ENCODE measurements at places on chromosomes 7 and 10. TPM values are rescaled to one million over a fixed set of nuclear protein-coding genes. Genes with fewer than 3 reads are reported as not detected.

DNA sequence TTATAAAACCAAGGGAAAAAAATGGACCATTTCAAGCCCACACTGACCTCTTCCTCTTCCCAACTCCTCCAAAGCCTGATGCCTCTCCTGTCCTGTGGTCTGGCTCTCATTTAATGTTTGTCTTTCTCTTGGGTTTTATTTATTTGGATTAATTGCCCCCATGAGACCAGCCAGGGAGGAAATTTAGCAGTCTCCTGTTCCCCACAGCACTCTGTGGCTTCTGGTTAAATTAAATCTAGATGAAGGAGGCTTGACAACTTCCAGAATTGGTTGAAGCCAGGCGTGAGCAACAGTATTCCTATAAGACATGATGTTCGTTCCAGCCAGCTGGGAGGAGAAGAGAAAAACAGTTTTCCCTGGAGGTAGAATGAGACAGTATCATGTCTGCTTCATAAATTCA lies 15.1 kb upstream of the PRLHR start:
- DNase-seq, result no peak

GRCh38 chr10:116699049-116699448 lies 43.3 kb downstream of the HSPA12A start:
- no peak for DNase-seq

DNA sequence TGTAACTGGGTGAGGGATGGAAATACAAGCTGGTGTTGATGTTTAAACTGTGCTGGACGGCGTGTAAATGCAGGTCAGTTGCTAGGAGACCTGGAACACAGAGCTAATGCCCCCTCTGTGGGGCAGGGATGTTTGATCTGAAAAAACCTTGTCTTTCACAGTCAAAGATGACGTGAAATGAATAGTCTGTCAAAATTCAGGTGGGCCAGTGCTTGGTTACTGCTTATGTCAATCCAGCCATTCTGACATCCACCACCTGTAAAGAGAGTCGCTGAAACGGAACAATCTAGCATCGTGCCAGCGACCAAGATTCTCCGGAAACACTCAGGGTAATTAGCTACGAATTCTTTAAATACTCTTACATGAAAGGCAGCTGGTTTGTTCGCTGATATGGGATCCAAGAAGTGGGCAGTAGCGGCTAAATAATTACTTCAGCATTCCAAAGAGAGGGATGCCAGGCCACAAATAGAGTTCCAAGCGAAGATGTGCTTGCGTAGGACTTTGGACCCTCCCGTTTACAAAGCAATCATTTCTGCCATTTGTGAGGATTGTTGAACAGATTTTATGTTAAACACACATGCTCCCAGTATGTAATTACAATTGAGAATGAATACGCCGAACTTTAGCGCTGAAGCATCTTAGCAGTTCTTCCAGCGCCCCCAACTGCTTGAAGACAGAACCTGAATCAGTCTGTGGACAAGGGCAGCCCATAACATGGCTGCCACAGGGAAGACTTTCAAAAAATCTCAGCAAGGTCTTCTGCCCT lies 7.3 kb upstream of the ASB4 start:
- no peak for DNase-seq

DNA sequence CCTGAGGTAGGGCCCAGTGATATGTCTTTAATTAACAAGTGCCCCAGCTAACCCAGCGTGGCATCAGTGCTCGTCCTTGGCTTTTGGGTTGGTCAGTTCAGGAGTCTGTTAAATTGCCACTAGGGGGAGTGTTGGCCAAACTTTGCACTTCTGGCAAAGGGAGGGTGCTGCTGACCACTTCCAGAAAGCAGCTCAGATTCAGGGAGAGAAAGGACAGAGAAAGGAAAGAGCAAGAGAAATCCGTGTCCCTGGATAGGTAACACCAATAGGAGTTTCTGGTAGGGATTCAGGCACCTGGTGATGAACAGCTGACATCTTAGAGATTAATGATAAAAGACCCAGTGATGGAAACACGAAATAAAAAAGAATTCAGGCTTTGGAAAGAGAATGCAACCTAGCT lies 243.1 kb upstream of the AOAH start:
- DNase-seq, result no peak

- DNase-seq, result no peak
Measured at GRCh38 chr10:51097546-51097945, 23.3 kb downstream of the PRKG1 start.

- no peak for DNase-seq
Measured at GRCh38 chr7:99762680-99763327, 21.2 kb downstream of the CYP3A4 start.

- DNase-seq, result no peak
Measured at GRCh38 chr10:76647301-76647700, 990.3 kb downstream of the KCNMA1 start.

DNA sequence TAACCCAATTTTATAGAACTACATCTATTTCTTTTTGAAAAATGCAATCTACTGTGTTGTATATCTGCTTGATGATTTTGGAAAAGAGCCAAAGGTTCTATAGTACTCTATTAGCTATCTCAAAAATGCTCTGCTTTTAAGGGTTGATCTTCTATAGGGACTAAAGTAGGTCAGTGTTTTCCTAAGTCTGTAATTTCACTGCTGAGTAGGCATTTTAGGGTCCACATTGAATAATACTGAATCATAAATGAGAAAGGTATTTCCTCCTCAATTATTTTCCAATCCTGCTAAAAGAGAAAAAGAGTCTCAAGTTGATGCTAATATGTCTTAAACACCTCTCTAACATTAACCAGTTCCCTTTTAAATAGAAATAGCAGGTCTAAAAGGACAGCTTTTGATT lies 244.2 kb downstream of the LHFPL3 start:
- no peak for DNase-seq

DNA sequence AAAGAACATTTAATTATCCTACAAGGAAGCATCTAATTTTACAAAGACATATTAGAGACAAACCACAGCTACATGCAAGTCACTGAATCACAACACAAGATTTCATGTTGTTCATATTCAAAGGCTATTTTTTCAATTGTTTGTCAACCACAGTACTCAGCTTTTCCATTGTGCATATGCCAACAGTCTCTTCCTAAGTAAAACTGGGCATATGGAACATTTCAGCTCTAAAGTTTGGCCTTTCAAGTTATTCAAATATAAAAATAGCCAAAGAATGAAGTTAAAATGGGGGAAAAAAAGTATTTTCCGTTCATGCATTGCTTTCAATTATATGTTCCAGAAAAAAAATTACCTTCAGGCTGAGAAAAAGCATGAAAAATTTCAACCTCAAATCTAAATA lies 537.9 kb downstream of the PLXDC2 start:
- no peak for DNase-seq

GRCh38 chr10:116106611-116107010 lies 166.4 kb downstream of the GFRA1 start:
- no peak for DNase-seq

- DNase-seq, result no peak
Measured at GRCh38 chr7:147412782-147413556, 1177.6 kb upstream of the C7orf33 start.

DNA sequence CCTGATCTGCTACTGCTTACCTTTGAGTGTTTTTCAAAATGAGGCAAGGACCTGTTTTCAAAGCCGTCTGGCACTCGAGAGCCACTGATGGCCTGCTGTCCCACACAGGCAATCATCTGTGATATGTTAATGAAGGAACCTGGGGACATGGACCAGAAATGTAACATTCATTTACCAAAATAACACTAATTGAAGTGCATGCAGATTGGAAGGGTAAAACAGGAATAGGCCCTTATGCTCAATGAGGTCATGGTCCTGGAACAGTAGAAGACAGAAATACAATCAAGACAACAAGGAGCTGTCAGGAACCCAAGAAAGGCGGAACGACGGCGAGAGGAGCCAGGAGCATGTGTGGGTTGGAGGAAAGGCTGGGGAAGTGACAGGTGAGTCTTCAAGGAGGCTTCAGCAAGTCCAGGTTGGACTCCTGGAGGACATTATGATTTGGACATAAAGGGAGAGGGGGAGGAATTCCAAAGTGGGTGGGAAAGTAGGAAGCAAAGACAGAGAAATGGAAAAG lies 28.3 kb downstream of the POLR3A start:
- DNase-seq, result no peak

GRCh38 chr7:132406039-132406438 lies 170.2 kb downstream of the PLXNA4 start:
- no peak for DNase-seq

- DNase-seq, result no peak
Measured at GRCh38 chr7:24959735-24960485, 20.1 kb downstream of the OSBPL3 start.

DNA sequence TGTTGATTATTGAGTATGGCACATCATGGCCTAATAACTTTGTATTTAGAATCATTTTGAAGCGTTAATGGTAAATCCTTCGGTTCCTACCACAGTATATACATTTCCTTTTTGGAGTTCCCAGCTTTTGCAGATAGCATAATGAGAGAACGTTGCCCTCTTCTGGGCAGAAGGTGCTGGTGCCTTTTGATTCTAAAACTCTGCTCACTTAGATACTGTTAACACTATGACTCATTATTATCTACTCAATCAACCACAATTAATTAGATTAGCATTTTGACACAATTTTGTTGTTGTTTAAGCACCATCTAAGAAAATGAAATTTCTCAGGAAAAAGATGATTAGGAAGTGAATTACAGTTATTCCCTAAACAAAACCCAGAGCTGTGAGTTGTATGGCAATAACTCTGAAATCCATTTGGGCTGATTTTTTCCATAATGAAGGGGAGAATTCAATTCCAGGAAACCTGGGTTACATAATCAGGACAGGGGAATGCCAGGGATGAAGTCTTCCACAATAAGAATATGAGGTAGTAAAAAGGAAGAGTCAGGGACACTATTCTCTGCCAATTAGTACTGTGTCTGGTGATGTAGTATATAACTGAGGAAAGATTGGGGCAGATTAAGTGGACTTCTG lies 11.5 kb upstream of the DLD start:
- no peak for DNase-seq

- no peak for DNase-seq
Measured at GRCh38 chr7:129676017-129676897, 64.7 kb downstream of the NRF1 start.

DNA sequence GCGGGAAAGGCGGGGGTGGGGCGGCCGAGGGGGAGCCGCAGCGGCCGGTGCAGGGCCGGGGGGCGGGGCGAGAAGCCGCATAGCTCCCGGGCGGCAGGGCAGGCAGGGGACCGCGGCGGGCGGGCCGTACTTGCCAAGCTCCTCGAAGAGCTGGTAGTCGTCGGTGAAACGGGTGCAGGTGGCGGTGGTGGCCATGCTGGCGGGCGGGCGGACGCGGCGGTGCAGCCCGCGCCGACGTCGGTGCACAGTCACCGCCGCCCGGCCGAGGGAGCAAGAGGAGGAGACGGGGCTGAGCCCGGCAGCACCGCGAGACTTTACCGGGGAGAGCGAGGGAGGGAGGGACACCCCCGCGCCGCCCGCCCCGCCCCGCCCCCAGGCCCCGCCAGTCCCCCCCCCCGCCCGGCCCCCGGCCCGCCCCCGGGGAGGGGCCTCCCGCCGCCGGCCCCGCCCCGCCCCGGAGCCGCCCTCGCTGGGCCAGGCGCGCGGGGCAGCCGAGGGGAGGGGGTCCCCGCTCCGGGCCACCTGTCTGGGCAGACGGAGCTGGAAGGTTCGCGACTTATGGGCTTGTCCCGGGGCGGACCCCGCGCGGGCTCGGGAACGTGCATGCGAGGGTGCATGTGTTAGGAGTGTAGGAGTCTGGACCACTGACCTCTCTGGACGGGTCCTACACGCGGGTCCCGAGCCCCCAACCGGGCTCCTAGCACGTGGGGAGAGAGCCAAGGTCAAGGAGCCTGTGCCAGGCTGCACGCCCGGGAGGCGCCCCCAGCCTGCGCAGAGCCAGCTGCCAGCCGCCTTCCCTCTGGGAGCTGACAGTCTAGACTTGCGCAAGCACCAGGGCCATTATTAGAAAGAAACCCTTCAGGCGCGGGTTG lies at the start of gene CAMK2G:
CAMK2G (minus strand) TSS at position 289 of the 872 bp plus-strand sequence; CDS start at position 195, 94 bp downstream.
- peak; percentile 94 for DNase-seq

DNA sequence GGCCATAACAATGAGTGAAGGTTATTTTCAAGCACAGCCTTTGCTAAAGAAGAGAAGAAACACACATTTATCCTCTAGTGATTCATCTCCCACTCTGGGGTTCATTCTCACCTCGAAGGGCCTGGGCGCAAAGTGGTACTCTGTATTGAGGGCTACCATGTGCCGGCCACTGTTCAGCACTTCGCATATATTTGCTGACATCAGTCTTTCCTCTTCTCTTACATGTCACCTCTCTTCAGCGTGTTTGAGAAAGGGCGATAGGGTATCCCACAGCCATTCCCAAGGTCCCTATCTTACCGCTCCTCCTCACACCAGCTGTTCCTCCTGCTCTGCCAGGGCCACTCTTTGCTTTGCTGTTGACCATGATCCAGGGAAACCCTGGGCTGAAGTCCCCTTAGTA lies 48.8 kb upstream of the ECHDC3 start:
- DNase-seq, result no peak

GRCh38 chr7:37111459-37111858 lies 337.2 kb downstream of the ELMO1 start:
- no peak for DNase-seq

DNA sequence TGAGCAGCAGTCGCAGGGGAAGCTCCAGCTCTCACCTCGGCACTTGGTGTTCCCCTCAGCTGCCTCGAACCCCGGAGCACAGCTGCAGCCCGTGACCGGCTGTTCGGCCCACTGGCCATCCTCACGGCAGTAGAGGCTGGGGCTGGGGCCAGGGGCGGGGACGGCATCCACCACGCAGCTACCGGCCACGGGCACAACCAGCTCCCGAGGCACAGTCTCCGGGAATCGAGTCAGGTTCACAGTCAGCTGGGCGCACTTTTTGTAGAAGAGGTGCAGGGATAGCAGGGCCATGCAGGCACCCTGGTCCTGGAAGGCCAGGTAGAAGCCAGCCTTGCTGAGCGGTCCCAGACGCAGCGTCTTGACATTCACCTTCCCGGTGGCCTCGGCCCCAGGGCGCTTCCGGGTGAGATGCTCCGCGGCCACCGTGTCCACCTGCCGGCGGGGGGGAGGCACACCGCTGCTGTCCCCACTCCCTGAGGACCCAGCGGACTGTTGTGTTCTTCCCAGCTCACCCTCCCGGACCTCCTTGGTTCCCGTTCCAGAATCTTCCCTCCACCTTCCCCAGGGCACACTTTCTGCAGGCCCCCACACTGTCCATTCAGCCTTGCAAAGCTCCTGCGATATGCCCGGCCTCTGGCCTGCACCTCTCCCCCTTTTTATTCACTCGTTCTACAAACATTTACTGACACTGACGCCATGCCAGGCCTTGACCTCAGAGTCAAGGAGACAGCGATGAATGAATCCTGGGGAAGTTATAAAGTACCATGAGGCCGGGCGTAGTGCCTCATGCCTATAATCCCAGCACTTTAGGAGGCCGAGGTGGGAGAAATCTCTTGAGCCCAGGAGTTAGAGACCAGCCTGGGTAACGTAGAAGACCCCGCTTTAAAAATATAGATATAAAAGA lies 4.8 kb downstream of the EPHB4 start:
- no peak for DNase-seq

- DNase-seq, result no peak
Measured at GRCh38 chr7:141287936-141288335, 214.1 kb downstream of the TMEM178B start.

Gene TDRD1
- total RNA-seq, result 1.2 TPM

Gene TEX47
- total RNA-seq, result 0.24 TPM

Gene ZNF804B
- total RNA-seq, result 0.05 TPM

Gene FAM237B
- total RNA-seq, result not detected

Gene OPN1SW
- not detected for total RNA-seq

Gene CLDN4
- not detected for total RNA-seq

Gene ATRNL1
- total RNA-seq, result 25.8 TPM

Gene PWWP2B
- 14.3 TPM for total RNA-seq

Gene SCD
- total RNA-seq, result 16.8 TPM

Gene CFTR
- total RNA-seq, result 0.19 TPM

Gene SPDYE1
- total RNA-seq, result 0.13 TPM

Gene MLXIPL
- 0.65 TPM for total RNA-seq

Gene ETV1
- total RNA-seq, result 165 TPM

Data from cardiac septum (tissue), 1 donor.